Cerebellar nuclear complex (tissue), 1 donor: ENCODE measurements at places on chromosomes 13 and 19.

GRCh38 chr13:100600915-100601314, 12.3 kb upstream of the GGACT start:
- no peak for DNase-seq

DNA sequence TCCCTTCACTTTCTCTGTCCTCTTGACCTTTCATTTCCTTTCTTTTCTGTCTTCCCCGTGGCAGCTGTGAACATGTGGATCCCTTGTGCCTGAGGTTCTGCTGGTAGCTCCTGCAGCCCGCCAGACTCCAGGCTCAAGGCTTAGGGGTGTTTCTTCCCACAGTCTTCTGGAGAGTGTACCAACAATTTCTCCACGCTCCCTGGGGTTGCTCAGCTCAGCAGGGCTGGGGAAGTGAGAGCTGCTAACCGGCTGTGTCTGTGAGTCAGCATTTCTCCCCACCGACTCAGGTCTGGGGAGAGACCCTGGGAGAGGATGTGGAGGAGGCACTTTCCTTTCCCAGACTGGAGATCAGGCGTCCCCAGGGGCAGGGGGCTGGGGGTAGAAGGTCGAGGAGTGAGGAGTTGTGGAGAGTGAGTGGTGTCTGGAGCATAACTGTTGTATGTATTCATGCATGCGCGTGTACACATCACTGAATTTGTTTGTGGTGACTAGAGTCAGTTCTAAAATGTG, 193.6 kb downstream of the KCNRG start:
- no peak for DNase-seq

GRCh38 chr13:31943591-31943990, 88.0 kb upstream of the FRY start:
- no peak for DNase-seq

GRCh38 chr13:36681894-36682624, 8.2 kb downstream of the SERTM1 start:
- no peak for DNase-seq
